ENCODE measurements at places on chromosomes 2 and 18.

- DNase-seq, result no peak
Measured at GRCh38 chr18:191725-192124, 33.4 kb downstream of the USP14 start.

GRCh38 chr18:35549564-35549963 lies 32.0 kb upstream of the GALNT1 start:
- DNase-seq, result no peak

DNA sequence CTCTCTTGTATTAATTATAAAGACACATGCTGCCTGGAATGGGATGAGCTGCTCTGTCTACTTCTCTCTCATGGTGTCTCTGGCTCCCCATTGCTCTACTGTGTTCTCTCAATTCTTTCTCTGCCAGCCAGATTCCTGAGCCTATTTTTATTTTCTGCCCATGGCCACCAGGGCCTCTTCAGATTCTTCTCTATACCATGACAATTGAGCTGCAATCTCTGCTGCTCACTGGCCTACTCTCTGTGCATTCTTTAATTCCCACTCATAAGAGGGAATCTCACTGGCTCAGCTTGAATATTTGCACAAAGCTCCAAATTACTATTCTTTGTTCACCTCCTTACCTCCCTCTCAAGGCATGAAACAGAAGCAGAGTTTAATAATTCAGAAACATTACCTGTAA lies 161.4 kb upstream of the GULP1 start:
- DNase-seq, result no peak

DNA sequence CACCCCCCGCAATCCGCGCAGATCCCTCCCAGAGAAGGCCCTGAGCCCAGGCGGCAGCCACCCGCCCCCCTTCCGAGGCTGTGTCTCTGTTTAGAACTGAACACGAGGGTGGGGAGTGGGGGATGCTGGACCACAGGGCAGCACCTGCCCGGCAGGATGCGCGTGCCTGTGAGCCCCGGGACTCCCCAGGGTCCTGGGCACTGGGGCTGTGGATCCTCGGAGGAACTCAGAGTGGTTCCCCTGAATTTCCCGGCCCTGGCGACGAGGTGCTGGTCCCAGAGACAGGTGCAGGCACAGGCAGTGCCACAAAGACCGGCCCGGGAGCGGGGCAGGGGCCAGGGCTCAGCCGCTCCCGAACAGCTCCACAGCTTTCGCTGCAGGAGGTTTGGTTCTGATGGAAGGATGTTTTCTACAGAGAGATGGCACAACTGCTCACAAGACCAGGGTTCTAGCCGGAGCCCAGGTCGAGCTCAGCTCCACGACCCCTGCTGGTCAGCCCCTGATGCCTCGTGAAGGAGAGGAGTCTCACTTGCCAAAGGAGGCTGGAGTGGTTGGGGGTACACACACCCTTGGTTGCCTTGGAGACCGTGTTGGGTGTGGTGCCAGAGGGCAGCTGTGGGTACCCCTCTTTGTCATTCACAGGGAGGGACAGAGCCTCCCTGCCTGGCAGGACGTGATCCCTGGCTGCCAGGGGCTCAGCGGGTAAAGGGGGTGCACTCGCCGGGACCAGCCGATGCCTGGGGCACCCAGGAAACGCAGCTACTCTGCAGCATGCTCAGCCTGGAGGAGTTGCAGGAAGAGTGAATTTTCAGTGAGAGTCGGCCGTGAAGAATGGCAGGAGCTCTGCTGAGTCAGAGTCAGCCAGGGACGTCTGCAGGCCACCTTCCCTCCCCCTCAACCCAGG lies 4.4 kb upstream of the NEU4 start:
- DNase-seq, result no peak

- no peak for DNase-seq
Measured at GRCh38 chr2:67268797-67269196, 128.3 kb upstream of the ETAA1 start.

All from stimulated activated CD8-positive, alpha-beta memory T cell treated with anti-CD3 and anti-CD28 coated beads, Interleukin-15, amount 100 ng/mL, for 24 hours (primary cell).